Brain (organoid and tissue), 16 donors: ENCODE measurements at places on chromosomes 5 and 9. TPM values are rescaled to one million over a fixed set of nuclear protein-coding genes. Genes with fewer than 3 reads are reported as not detected.

Gene TLE4
- 24.9 TPM for polyA plus RNA-seq

Gene LEAP2
- polyA plus RNA-seq, result not detected

Gene TMEM232
- polyA plus RNA-seq, result 1.6 TPM

Gene TRIM36
- polyA plus RNA-seq, result 19.6 TPM

Gene KIF20A
- polyA plus RNA-seq, result 26.0 TPM

Gene ACOT12
- polyA plus RNA-seq, result not detected

Gene PCDHA9
- polyA plus RNA-seq, result not detected

Gene GNA14
- 1.7 TPM for polyA plus RNA-seq

Gene ADAMTS13
- 4.0 TPM for polyA plus RNA-seq

Gene MYOZ3
- polyA plus RNA-seq, result 0.24 TPM

GRCh38 chr9:17402309-17402708 lies 176.6 kb upstream of the SH3GL2 start:
- DNase-seq, result no peak

DNA sequence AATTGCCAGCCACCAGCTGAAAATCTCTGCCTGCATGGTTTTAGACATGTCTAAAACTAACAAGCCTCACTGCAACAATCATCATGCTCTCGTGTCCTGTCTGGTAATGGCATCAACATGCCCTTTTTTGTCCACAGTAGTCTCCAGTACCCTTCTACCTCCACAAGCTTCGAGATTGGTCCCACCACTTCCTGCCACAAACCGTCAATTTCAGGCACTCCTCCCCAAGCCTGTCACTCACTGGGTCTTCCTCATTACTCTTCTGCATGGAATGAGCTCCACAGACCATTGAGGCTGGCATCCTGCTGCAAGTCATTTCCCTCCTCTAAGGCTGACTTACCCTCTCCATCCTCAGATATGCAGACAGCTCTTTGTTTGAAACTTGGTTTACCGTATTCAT lies 9.0 kb downstream of the LPAR1 start:
- no peak for DNase-seq

DNA sequence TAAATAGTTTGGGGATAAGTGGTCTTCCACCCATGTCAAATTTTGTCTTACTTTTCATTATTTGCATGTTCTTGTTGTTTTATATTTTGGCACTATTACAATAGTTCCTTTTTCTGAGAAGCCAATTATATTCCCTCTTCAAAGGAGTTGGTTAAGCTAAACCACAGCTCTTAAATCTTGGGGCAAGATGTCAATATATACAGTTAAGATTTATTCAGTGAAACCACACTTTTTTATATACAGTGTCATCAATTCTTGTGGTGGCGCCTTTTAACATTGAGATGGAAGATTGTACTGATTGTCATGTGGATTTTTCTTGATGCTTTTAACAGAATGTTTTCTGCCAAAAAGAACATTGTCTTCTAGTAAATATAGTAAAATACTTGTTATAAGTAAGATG lies 104.1 kb downstream of the MTREX start:
- DNase-seq, result no peak

DNA sequence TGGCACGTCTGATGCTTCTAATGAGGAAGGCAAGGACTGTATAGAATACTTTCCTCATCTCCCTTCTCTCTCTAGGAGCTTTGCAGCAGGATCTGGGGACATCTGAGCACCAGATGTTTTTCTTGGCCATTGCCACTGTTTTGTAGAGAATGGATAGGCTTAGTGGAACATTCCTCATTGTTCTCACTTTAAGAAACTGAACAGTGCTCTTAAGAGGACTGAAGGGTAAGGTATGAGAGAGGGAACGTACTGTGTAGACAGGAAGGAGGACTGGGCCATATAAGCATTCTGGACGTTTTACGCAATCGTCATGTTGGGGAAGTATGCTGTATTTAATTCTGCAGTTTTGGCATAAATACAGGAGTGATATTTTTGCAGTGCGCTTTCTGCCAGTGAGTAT lies 70.6 kb downstream of the SMARCA2 start:
- DNase-seq, result no peak

- no peak for DNase-seq
These were observed 5.9 kb downstream of the CYFIP2 start for GRCh38 chr5:157271740-157272271.

DNA sequence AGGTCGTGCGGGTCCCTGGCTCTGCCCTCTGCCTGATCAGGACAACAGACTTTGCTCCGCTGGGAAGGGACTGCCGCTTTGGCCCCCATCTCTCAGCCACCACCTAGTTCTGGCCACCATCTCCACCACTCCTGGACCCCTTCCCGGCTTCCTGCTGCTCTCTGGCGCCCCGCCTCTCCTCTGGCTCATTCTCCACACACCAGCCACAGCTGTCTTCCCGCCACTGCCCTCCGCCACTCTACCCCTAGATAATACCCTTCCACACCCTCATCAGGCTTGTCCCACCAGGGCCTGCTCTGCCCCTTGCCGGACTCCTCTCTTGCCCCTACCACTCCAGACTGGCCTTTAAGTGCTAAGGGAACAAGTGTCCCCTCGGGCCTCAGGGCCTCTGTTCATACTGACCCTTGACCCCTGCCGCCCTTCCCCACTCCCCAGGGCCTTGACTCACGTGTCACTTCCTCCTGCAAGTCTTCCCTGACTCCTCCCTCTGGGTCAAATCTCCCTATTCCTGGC lies 3.0 kb upstream of the CDX1 start:
- no peak for DNase-seq

DNA sequence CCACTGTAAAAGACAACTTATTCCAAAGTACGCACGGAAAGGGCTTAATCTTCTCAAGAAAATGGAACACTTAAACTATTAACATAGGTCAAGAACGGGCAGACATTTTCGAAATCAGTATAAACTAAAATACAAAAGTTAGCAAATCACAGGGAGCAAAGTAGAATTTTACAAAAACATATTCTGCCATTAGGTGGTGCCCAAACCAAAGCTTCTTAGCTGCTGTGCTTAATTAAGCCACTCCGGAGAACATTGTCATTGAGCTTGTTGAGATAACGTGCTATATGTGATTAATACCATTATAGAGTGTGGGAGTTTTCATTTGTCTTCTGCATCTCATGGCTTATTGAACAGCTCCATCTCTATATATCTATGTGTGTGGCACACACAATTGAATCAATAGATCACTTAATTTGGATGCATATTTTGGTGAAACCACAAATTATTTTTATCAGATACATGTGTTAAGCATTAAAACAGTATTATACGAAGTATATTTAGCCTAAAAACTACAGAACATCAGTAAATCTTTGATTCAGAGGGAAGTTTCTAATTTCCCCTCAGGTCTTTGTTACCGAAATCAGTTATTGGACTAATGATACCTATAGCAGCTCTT lies 23.4 kb downstream of the UBLCP1 start:
- peak; percentile 83 for DNase-seq

GRCh38 chr5:162816816-162817215 lies 620.6 kb upstream of the CCNG1 start:
- no peak for DNase-seq

DNA sequence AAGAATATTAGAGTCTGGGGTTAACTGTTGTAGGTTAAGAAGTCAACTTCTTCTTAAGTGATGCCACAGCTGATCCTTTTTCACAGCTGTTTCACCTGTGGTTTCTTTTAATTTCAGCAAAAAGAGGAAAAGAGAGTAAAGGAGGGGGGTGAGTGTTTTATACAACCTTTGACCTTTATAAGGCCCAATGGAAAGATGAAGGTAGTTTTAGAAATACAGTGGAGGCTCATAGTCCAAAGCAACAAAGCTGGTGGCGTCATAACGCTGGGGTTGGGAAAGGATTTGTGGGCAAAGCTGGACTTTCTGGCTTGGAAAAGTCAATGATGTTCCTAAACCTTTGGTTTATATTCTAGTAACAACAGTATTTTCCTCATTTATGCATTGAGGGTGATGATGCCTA lies 49.5 kb downstream of the RCL1 start:
- DNase-seq, result no peak

- DNase-seq, result peak; percentile 28
These were observed 3.9 kb upstream of the NEURL1B start for GRCh38 chr5:172637110-172637580.
